ENCODE measurements at places on chromosomes 6 and 20. TPM values are rescaled to one million over a fixed set of nuclear protein-coding genes. Genes with fewer than 3 reads are reported as not detected.

LY6G5C gene
- total RNA-seq = 2.2 TPM

CST2 gene
- total RNA-seq = not detected

SRMS gene
- total RNA-seq = not detected

BPIFA1 gene
- not detected for total RNA-seq

SSTR4 gene
- total RNA-seq = not detected

LPA gene
- total RNA-seq = not detected

LPIN3 gene
- 12.9 TPM for total RNA-seq

FHL5 gene
- 9.5 TPM for total RNA-seq

LIME1 gene
- 3.6 TPM for total RNA-seq

JPH2 gene
- total RNA-seq = 78.3 TPM

VSTM2L gene
- total RNA-seq = 139 TPM

TPX2 gene
- total RNA-seq = 2.0 TPM

SPACA1 gene
- total RNA-seq = not detected

FOXF2 gene
- total RNA-seq = 0.24 TPM

BNIP5 gene
- not detected for total RNA-seq

EEF1A2 gene
- 679 TPM for total RNA-seq

SCUBE3 gene
- total RNA-seq = 0.44 TPM

FKBP1C gene
- 0.26 TPM for total RNA-seq

RXRB gene
- total RNA-seq = 39.5 TPM

NKX2-2 gene
- total RNA-seq = not detected

TCEA2 gene
- total RNA-seq = 46.4 TPM

LHFPL5 gene
- not detected for total RNA-seq

BACH2 gene
- 2.0 TPM for total RNA-seq

FABP7 gene
- total RNA-seq = 0.21 TPM

LTV1 gene
- 20.0 TPM for total RNA-seq

ADTRP gene
- 0.18 TPM for total RNA-seq

BTN1A1 gene
- total RNA-seq = not detected

TFAP2B gene
- not detected for total RNA-seq

PBOV1 gene
- total RNA-seq = not detected

TRIM15 gene
- total RNA-seq = not detected

BRD2 gene
- 79.3 TPM for total RNA-seq

ZC3H12D gene
- total RNA-seq = 1.6 TPM

DNAH8 gene
- total RNA-seq = not detected

DEFB132 gene
- total RNA-seq = not detected

DYNLT2 gene
- 1.1 TPM for total RNA-seq

HSD17B8 gene
- total RNA-seq = 14.3 TPM

TMC2 gene
- total RNA-seq = 0.06 TPM

CCN6 gene
- total RNA-seq = not detected

SLC2A10 gene
- 7.7 TPM for total RNA-seq

MARCKS gene
- total RNA-seq = 32.6 TPM

TNFRSF21 gene
- 24.4 TPM for total RNA-seq

TRIM10 gene
- total RNA-seq = not detected

PNPLA1 gene
- total RNA-seq = not detected

BMP7 gene
- 23.9 TPM for total RNA-seq

C6orf141 gene
- total RNA-seq = 0.35 TPM

MAPK14 gene
- total RNA-seq = 36.1 TPM

SLC4A11 gene
- 0.52 TPM for total RNA-seq

TAGAP gene
- 2.6 TPM for total RNA-seq

TPMT gene
- 15.2 TPM for total RNA-seq

SYNDIG1 gene
- 16.7 TPM for total RNA-seq

ZNF165 gene
- 0.24 TPM for total RNA-seq

HS3ST5 gene
- total RNA-seq = not detected

RAB5IF gene
- 61.6 TPM for total RNA-seq

KCNQ2 gene
- total RNA-seq = 2.0 TPM

CST5 gene
- total RNA-seq = not detected

TBC1D7 gene
- total RNA-seq = 36.3 TPM

SLC35D3 gene
- not detected for total RNA-seq

VWA7 gene
- 6.2 TPM for total RNA-seq

UNC5CL gene
- total RNA-seq = 0.86 TPM

FAM83D gene
- 0.42 TPM for total RNA-seq
